ENCODE measurements at places on chromosomes 7 and 10. TPM values are rescaled to one million over a fixed set of nuclear protein-coding genes. Genes with fewer than 3 reads are reported as not detected.

Gene KCNH2
- total RNA-seq: 1.8 TPM

DNA sequence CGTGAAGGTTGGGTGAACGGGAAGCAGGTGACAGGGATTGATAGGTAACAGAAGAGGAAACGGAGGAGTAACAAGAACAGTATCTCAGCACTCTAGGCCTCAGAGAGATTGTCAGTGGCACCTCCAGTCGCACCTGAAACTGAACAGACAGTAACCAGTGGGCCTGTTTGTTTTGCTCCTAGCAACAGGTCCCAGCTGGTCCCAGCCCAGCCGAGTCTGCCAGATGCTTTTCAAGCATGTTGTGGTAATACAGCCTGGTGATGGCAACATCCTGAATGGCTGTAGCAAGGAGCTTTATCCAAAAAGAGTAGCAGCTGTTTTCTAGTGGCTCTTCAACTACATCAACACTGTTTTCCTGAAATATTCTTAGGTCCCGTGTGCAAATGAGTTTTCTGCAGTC is 4.7 kb downstream of the CACNB2 start:
- no peaks in the 10 kb centered on the region for H3K36me3 ChIP-seq
- H3K4me1 ChIP-seq: no peaks in the 10 kb centered on the region
- DNase-seq: no peak
- no peak overlapping the region for H3K27ac ChIP-seq
- no peak overlapping the region for H3K4me3 ChIP-seq

- no peak for DNase-seq
- no peaks in the 10 kb centered on the region for H3K27me3 ChIP-seq
- H3K4me1 ChIP-seq: no peaks in the 10 kb centered on the region
- H3K36me3 ChIP-seq: no peaks in the 10 kb centered on the region
- no peak overlapping the region for H3K27ac ChIP-seq
Observed at GRCh38 chr7:93949423-93949822, 27.9 kb downstream of the GNG11 start.

Gene OR2A7
- total RNA-seq: 0.82 TPM

DNA sequence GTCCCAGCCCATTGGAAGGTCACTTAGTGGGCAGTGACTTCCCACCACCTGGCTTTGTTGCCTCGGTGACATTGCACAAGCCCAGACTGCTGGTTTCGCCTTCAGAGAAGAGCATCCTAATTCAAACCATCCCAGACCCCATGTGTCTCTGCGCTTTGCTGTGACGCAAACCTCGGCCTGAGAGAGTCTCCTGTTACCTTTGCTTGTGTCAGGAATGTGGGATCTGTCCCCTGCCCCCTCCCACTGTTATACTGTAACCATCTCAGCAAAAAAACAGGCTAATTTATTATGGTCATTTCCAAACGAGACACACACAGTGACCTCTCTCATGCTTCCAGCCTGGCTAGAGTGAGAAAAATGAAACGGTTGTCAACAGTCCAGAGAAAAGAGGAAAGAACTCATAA is 25.0 kb upstream of the AQP1 start:
- no peaks in the 10 kb centered on the region for H3K4me1 ChIP-seq
- DNase-seq: no peak
- no peak overlapping the region for H3K4me3 ChIP-seq
- H3K27ac ChIP-seq: no peak overlapping the region
- H3K27me3 ChIP-seq: no peaks in the 10 kb centered on the region

All from Panc1 (cell line).